ENCODE measurements at places on chromosomes 13 and 19.

- no peak for DNase-seq
Measured at GRCh38 chr19:55157064-55157908, at the start of gene TNNI3. TNNI3 (minus strand) TSS chr19:55157732; CDS start chr19:55157589, 143 bp downstream.

- DNase-seq, result no peak
Measured at GRCh38 chr19:3880471-3881271, at the start of gene ATCAY. ATCAY (plus strand) TSS chr19:3880685; CDS start chr19:3885768, 5,083 bp downstream.

DNA sequence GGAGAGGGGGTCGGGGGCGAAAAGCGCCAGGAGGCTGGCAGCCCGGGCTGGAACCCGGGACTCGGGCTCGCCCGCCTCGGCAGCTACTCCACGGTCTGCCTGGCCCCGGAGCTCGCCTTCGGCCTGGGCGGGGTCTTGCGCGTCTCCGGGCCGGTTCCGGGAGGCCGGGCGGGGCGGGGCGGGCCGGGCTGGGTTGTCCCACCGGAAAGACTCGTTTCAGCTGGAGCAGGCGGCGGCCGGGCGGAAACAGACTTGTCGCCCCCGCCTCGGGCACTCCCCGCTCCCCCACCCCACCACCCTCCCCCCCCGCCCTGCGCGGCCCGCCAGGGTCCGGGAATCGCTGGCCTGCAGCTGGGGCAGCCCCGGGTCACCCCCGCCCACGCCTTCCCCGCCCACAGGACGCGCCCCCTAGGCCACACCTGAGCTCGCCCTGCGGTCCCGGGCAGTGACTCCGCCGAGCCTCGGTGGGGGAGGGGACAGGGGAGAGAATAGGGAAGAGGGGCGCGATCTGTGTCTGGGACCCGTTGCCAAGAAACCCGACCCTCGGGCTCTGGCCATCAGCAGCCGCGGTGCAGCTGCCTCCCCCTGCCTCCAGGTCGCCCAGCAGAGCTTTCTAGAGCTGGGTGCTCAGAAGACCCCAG lies 109.4 kb downstream of the KCTD15 start:
- DNase-seq, result peak; percentile 10

DNA sequence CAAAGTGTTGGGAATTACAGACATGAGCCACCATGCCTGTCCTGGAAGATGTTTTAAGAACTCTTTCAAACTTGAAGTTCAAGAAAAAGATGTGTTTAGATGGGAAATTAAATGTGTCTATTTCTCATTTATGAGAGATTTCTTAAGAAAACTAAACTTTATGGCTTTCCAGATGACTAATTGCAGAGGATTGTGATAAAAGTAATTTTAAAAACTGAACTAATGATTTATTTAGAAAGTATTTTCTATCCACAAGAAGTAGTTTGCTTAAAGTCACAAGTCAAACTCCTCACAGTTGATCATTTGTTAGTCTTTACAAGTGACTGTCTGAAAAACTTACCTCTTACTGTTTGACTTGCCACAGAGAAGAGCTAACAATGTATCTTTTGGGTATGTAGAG lies 89.6 kb upstream of the SPRY2 start:
- DNase-seq, result no peak

- DNase-seq, result no peak
Measured at GRCh38 chr13:31978021-31978420, 53.6 kb upstream of the FRY start.

DNA sequence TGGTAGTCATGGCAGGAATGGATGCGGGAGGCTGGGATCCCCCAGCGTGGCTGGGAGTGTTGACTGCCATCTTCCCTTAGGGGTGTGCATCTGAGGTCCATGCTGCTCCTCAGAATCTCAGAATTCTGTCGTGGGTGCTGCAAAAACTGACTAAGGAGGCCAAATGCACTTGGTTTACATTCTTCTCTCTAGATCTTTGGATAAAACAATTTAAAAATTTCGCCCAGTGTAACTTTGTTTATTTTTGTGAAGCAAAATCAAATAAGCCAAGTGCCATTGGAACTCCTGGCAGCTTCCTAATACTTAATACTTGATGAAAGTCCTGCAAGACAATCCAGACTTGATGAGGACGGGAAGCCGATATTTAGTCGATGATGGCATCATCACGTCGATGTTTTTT lies 27.8 kb upstream of the TM9SF2 start:
- no peak for DNase-seq
